ENCODE measurements at places on chromosomes 1 and 21.

- ATAC-seq: no peak
Measured at GRCh38 chr1:18849261-18849711, 10.2 kb downstream of the TAS1R2 start.

GRCh38 chr1:14922942-14923726, 230.4 kb upstream of the TMEM51 start:
- no peak for ATAC-seq

GRCh38 chr1:162951553-162952315, 90.8 kb upstream of the CCDC190 start:
- ATAC-seq: no peak

DNA sequence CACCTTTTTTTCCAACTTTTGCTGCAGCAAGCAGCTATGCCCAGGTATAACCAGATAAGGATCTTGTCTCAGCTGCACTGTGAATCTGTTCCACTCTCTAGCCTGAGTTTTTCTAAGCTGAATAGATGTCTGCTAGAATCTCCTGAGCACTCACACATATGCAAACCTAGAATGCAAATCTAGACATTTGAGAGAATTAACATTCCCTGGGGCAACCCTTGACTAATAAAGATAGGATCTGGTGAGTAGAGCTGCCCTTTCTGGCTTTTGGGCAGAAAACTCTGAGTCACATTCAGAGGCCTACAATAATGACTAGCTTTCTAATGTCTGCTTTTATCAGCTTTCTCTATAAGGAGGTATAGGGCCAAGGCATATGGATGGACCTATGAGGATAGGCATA, 61.4 kb upstream of the BARHL2 start:
- no peak for ATAC-seq

DNA sequence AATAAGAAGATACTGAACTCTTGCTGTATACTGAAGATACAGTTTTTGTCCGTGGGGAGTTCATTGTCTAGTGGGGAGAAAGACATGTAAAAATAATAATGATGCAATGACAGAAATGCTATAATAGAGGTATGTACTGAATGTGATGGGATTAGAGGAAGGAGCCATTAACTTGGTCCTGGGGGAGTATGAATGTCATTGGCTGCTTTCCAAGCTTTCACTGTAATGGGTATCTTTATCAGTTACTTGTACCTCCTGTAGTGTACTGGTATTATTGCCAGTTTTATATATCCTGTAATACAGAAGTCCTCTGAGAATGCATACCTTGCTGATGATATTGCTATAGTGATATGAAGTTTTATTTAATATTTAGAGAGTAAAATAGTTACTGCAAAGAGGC, 7.4 kb downstream of the BTBD8 start:
- ATAC-seq: no peak

- no peak for ATAC-seq
Measured at GRCh38 chr1:156935505-156936128, 15.2 kb downstream of the LRRC71 start.

GRCh38 chr1:57748719-57749118, 324.9 kb upstream of the DAB1 start:
- ATAC-seq: no peak

- no peak for ATAC-seq
Measured at GRCh38 chr1:162500805-162501204, 3.2 kb downstream of the UHMK1 start.
